CD4-positive, alpha-beta T cell treated with Interferon alpha-2 for 1 hour (primary cell): ENCODE measurements at places on chromosomes 12 and 14.

- no peak for DNase-seq
These were observed 499 bp downstream of the RNASE4 start for GRCh38 chr14:20684662-20685456.

DNA sequence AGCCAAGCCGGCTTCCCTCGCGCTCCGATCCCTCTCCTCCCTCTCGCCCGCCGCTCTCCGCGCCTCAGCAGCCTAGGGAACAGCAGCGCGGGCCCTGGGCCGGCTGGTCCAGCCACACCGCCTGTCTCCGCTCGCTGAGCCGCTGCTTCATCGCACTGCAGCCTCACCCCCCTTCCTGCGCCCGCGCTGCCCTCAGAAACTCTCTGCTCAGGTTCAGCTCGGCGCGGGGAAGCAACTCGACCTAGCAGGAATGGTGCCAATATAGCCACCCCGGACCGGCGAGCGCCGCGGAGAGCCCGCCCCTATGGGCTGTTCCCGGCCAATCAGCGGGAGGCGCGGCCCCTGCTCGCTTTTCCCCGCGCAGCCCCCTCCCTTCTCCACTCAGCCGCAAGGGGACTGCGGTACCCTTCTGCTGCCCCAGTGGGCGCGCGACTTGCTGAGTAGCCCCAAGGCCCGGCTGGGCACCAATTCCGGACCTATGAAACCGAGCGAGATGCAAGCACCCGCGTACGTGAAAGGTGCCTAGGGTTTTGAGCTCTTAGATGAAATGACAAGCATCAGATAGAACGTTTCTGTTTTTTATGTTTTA is at the start of gene ADAMTS20:
TSS of gene ADAMTS20 (minus strand) at position 233 of the 589 bp plus-strand sequence. CDS start 282 bp downstream, outside the sequence.
- no peak for DNase-seq

GRCh38 chr14:74599321-74599761 is 12.7 kb downstream of the LTBP2 start:
- DNase-seq: no peak

DNA sequence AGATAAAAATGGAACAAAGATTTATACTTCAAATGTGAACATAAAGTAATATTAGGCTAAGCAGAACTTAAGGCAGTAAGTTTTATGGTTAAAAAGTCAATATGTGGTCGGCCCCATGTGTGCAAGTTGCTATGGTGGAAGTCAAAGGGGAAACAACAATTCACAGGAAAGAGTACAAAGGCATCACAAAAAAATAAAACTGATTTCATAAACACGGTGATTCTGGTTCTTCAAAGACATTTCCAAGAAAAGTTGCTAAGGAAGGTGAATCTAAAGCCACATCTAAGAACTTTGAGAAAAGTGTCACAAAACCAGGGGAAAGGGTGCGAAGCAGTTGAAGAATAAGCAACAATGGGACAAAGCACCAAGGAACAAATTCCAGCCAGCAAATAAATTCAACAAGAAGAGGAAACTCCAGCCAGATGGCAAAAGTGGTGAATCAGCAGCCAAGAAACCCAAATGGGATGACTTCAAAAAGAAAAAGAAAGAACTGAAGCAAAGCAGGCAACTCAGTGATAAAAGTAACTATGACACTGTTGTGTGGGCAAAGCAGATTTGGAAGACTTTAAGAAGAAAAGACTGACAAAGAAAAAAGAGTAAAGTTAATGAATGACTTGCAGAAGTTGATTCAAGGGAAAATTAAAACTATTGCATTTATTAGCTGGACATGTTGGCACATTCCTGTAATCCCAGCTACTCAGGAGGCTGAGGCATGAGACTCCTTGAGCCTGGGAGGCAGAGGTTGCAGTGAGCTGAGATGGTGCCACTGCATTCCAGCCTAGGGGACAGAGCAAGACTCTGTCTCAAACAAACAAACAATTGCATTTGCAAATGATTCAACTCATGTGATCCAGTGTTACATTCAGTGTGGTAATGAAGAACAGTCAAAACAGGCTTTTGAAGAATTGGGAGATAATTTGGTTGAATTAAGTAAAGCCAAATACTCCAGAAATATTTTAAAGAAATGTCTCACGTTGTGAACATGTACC is 19.5 kb downstream of the PTGDR start:
- DNase-seq: no peak

DNA sequence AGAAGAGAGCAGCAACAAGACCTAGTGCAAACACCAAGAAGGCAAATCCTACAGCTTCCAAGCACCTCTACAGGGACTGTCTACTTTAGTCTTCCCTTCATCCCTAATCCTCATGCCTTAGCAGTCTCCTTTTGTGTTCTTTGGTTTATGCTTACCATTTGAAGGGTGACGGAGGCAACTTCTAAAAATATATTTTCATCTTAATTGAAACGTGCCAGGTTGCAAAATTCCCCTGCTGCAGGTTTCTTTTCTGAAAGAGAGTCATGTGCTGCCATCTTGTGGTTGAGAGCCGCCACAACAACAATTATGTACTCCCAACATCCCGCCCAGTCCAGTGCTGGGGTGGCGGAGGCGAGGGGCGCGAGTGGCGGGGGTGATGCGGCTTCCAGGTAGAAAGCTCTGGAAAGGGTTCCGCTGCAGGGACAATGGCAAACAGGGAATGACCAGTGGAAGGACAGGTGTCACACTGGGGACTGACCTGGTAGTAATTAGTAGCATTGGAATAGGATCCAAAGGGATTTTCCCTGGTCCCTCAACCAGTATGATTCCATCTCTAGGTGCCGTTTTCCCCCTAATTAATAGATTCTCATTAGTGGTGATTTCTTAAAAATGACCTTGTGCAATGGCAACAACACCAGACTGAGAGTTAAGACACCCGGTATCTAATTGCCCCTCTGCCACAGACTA is 80.3 kb upstream of the GNG2 start:
- DNase-seq: peak; percentile 74

DNA sequence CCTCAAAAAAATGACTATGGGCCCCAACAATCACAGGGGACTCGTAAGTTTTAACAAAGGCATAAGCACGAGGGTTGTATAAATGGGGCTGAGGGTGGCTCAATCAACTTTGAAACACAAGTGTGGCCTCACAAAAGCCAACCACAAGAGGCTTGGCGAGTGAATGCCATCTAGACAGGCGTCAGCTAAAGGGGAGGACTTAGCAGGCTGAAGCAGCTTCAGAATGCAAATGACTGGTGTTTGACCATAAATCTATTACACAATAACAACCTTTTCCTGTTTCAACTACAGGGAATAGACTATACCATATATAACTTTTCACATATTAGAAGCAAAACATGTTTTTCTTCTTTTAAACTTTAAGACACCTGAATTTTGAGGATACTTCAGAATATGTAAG is 777.9 kb downstream of the FSCB start:
- DNase-seq: no peak

GRCh38 chr12:93780101-93780641 is 103.0 kb downstream of the CRADD start:
- no peak for DNase-seq

- DNase-seq: no peak
These were observed 15.0 kb upstream of the ETFBKMT start for GRCh38 chr12:31644536-31644935.

DNA sequence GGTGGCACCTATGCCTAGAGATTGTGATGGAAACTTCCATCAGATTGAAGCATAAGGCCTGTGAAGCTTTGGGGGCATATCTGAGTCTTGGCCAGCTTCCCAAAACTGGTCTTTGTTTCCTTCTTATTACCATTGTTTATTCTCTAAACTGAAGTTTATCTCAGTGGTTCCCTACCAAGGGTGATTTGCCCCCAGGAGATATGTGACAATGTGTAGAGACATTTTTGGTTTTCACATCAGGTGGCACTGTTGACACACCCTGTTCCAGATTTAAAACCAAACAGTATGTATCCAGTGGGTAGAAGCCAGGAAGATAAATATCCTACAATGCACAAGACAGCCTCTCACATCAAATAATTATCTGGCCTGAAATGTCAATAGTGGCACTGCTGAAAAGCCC is 22.1 kb downstream of the RASSF9 start:
- DNase-seq: no peak

DNA sequence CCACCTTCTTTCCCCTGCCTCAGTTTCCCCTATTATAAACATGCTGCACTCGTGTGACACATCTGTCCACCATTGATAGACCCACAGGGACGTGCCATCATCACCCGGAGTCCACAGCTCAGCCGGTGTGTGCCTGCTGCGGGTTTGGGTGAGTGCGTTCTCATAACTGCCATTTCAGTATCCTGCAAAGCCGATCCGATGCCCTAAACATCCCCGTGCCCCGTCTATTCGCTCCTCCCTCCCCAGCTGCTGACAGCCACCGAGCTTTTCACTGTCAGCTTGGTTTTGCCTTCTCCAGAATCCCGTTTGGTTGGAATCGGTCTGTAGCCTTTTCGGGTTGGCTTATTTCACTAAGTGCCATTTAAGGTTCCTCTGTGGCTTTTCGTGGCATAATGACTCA is 3.9 kb downstream of the LRCOL1 start:
- no peak for DNase-seq

DNA sequence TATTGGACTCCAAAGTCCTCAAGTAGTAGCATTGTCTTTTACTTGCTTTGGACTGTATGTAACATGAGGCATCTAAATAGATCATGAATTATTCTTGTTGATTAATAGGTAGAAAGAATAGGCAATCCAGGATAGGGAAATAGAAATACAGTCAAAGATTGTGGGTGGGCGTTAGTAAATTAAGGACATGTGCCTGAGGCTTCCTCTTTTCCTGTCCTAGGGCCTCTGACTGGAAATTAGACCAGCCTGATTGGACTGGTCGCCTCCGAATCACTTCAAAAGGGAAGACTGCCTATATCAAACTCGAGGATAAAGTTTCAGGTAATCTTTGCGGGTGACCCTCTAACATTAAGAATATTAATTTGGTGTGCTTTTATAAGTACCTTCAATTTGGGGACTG is 7.6 kb downstream of the NECAP1 start:
- DNase-seq: no peak

DNA sequence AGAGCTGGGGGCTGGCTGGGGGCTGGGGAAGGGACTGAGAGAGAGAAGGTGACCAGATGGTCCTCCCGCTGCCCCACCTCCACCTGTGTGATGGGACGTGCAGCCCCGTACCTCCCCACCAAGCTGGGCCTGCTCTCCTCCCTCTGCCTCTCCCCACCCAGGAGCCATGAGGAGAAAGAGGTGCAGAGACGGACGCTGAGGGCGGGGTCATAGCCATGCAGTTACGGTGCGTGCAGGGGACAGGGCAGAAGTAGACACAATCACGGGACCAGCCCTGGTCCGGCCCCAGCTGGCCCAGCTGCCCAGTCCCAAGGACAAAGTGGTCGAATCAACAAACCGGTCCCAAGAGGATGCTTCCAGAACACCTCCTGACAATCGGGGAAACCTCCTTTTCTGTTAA is 33.2 kb downstream of the RFLNA start:
- DNase-seq: no peak

DNA sequence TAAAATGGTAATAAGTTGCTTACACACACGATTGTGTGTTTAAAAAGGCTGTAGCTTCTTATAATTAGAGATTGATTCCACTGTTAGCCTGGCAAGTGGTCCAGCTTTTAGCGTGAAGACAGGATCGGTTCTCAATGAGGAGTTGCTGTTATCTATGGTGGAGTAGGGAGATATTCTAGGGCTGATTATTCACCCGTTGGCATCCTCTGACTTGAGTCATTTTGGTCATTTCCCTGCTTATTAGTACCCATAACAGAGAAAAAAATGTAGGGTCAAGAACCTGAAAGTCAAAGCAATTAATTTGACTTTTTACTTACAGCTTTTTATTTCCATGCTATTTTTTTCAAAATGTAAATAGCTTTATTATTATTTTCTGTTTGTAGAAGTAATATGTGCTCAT is 76.0 kb downstream of the KCNK13 start:
- no peak for DNase-seq

- DNase-seq: no peak
These were observed 30.6 kb upstream of the KICS2 start for GRCh38 chr12:64252681-64253080.

GRCh38 chr12:52156311-52156710 is 35.5 kb downstream of the KRT80 start:
- no peak for DNase-seq

DNA sequence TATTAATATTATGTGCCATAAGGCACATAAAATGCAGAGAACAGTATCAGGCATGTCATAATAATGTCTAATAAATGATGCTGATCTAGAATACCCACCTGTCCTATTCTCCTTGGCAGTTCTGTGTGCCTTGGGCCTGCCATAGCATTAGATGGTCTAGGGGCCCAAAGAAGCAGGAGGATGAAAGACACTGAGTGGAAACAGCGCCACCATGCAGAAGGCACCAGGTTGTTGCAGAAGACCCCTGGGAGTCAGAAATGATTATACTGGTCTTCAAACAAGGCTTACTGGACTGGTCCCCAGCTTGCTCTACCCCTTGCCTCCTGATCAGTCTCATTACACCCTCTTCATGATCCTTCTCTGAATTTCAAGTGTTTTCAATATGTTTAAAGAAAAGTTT is 353.3 kb downstream of the GRIN2B start:
- no peak for DNase-seq

- no peak for DNase-seq
These were observed 685.9 kb upstream of the USP15 start for GRCh38 chr12:61574339-61574738.

GRCh38 chr12:119630223-119630780 is 36.7 kb downstream of the TMEM233 start:
- no peak for DNase-seq

DNA sequence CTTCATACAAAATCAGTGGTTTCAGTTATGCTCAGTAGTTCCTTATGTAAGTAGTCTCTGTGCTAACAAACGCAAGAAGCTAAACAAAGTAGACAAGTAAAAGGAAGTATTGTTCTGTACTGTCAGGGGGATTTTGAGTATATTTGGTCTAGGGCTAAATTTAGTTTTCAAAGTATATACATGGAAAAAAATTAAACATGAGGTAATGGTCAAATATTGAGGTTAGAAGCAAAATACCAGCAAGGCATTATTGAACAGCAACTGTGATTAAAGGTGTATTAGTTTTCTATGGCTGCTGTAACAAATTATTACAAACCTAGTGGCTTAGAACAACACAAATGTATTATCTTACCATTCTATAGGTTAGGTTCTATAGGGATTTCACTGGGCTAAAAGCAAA is 18.8 kb downstream of the GNG2 start:
- DNase-seq: no peak

GRCh38 chr12:11016937-11017336 is 5.5 kb downstream of the TAS2R19 start:
- DNase-seq: no peak

- DNase-seq: no peak
These were observed 51.6 kb upstream of the HOXC13 start for GRCh38 chr12:53887006-53887405.

DNA sequence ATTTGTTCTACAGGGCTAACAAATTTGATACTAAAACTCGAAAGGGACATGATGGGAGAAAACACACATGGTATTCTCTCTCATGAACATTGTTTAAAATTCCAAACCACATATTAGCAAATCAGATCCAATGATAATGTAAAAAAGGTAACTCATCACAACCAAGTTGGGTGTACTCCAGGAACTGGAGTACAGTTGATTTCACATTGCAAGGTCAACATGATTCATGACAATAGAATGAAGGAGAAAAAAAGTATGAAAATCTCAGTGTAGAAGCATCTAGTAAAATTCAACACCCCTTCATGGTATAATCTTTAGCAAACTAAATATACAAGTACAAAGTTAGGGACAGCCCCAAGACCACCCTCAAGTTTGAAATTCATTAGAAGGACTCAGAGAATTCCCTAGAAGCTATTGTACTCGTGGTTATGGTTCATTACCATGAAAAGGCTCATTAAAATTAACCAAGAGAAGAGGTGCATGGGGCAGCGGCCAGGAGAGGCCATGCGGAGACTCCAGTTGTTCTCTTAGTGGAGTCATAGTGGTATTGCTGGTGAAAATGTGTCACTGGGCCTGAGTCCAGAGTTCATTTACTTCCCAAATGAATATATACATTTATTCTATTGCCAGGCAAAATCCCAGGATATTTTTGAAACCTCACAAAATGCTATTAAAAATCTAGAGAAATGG is 3.1 kb upstream of the CDCA4 start:
- no peak for DNase-seq
